Smooth muscle cell of trachea (primary cell): ENCODE measurements at places on chromosomes 12 and 14. TPM values are rescaled to one million over a fixed set of nuclear protein-coding genes. Genes with fewer than 3 reads are reported as not detected.

HPD gene
- total RNA-seq, result 0.66 and 1.3 TPM in 2 replicates

PTCSC3 gene
- not detected in 2 replicates for total RNA-seq

OR4E2 gene
- not detected in 2 replicates for total RNA-seq

SERPINA1 gene
- total RNA-seq, result under 0.01 TPM in 1 of 2 replicates, not detected in the other

PPFIBP1 gene
- total RNA-seq, result 64.7 and 110 TPM in 2 replicates

KRT6C gene
- total RNA-seq, result not detected in 2 replicates

NFATC4 gene
- 108 and 149 TPM in 2 replicates for total RNA-seq

SPPL3 gene
- 6.6 and 12.4 TPM in 2 replicates for total RNA-seq

CACNA1C gene
- total RNA-seq, result 9.2 and 28.1 TPM in 2 replicates

IRAK3 gene
- 10.8 and 12.5 TPM in 2 replicates for total RNA-seq

EMP1 gene
- total RNA-seq, result 84.7 and 237 TPM in 2 replicates

SMIM41 gene
- total RNA-seq, result 4.5 and 4.8 TPM in 2 replicates

PRH2 gene
- not detected in 2 replicates for total RNA-seq

VSX2 gene
- total RNA-seq, result not detected in 2 replicates

AKAP3 gene
- 2.6 and 3.6 TPM in 2 replicates for total RNA-seq

SPTSSA gene
- 25.3 and 30.8 TPM in 2 replicates for total RNA-seq

LRCOL1 gene
- total RNA-seq, result not detected in 2 replicates

KRT8 gene
- total RNA-seq, result 1.9 and 5.6 TPM in 2 replicates

ESRRB gene
- under 0.01 TPM in 1 of 2 replicates, not detected in the other for total RNA-seq
